ENCODE measurements at places on chromosomes 4 and X.

DNA sequence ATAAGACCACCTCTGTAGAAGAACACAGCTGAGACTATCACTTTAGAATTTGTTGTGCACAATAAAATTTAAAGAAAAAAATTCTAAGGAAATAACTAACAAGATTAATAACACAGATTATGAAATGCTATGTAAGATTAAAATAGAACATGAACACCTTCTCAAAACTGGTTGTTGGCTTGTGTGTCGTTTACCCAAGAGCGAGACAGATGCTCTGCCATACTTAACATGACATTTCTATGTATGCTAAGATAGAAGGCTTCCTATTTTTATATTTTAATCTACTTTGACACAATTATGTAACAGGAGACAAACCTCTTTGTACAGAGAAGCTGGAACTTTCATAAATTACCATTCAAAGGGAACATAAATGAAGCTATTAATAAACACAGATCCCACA is 30.1 kb downstream of the USP46 start:
- ATAC-seq: no peak

- peak; percentile 30 for ATAC-seq
Observed at GRCh38 chrX:1486749-1487361, 34.1 kb upstream of the ASMTL start.

- no peak for ATAC-seq
Observed at GRCh38 chr4:15318621-15319348, 109.0 kb upstream of the C1QTNF7 start.

- no peak for ATAC-seq
Observed at GRCh38 chr4:14079601-14080000, 452.1 kb upstream of the BOD1L1 start.

GRCh38 chrX:6279277-6279909 is 50.7 kb upstream of the NLGN4X start:
- ATAC-seq: no peak

DNA sequence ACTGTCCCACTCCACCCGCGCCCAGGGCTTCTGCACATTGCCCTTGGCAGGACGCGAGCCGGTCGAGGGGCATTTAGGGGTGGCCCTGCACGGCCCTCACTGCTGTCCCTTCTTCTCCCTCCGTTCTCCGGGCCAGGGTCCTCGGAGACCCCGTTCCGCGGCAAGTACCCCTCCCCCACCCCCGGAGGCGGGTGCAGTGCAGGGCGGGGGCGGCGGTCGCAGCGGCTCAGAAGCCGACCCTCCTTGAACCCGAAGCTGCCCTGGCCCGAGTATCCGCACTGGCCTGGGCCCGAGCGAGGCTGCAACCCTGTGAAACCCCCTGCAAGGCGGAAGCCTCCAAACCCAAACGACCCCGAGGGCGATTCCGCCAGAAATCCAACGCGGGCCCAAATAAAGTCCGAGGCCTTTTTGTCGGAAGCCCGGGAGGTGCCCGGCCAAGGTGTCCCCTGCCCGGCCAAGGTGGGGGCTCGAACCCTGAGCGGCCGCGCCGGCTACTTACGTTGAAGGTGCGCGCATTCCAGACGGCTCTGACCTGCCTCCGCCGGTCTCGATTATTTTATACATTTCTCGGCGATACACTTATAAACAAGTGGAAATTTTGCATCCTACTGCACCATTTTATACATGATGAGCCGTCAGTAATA is 53.1 kb upstream of the TMEM33 start:
- peak; percentile 22 for ATAC-seq

DNA sequence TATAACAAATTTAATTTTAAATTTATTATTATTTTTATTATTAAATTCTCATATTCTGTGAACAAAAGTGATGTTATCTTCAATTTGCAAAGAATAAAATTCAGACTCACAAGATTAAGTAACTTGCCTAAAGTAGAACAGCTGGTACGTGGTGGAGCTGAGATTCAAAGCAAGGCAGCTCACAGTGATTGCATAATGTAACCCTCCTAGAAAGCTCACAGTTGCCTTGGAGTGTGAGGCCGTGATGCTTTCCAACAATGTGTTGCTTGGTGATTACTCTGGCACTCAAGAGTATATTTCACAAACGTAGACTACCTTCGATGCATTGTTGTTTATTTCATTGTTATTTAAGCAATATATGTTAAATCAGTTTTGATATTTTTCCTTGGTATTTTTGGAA is 1039.2 kb upstream of the PABPC4L start:
- ATAC-seq: no peak

- ATAC-seq: peak; percentile 97
Observed at GRCh38 chrX:19544693-19545305, 29.5 kb upstream of the MAP3K15 start.

- no peak for ATAC-seq
Observed at GRCh38 chrX:126552313-126553022, at the start of gene DCAF12L1. Gene DCAF12L1, minus strand, starts transcription at chrX:126552814. Its CDS starts 206 bp downstream, at chrX:126552608.

- peak; percentile 79 for ATAC-seq
Observed at GRCh38 chrX:45515262-45516215, 314.9 kb upstream of the DIPK2B start.

GRCh38 chrX:120207009-120207605 is 43.5 kb upstream of the ZBTB33 start:
- ATAC-seq: no peak

DNA sequence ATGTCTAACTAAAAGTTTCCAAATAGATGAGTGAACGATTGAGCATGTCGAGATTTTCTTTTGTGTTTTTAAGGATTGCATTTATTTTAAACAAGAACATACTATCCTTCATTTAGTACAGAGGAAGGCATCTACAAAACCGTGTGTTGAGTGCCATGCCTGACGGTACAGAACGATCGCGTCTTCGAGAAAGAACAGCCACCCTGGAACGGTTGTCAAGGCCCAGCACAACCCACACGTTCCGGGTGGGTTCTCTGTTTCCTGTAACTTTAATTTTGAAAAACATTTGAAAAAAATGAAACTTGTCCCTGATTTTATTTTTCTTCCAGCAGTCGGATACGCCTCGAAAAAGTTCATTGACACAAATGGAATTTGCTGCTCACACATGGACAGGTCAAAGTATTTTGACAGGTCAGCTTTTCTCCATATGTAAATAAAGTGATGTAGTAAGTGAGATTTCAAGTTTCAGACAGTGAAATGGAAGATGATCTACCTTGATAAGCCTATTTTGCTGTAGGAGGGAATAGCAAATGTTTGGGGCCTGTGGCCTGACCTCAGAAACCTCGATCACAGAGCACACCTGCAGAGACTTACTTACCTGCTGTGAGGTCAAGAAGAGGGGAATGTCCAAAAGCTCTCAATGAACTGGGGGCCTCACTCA is 24.4 kb upstream of the CYP4V2 start:
- no peak for ATAC-seq
